ENCODE measurements at places on chromosomes 5 and 9.
A peak's percentile ranks its signal among the peaks of the same experiment; 100 is the strongest.

DNA sequence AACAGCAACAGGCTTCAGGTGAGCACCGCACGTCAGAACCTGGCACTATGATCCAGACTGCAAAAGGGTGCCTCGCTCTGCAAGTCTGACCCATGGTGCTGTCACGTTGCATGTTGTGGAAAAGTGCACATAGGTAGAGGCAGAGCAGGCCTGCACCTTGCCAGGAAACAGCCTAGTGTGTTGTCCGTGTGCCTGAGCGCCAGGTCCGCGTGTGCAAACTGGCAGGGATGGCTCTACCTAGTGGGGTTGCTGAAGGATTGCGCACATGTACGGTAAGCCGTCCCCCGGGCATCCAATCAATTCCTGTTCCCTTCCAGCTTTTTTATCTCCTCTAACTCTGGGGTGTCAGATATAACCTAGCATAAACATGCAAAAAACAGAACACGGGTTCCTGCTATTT lies 219.5 kb downstream of the NXNL2 start:
- no peak for DNase-seq

DNA sequence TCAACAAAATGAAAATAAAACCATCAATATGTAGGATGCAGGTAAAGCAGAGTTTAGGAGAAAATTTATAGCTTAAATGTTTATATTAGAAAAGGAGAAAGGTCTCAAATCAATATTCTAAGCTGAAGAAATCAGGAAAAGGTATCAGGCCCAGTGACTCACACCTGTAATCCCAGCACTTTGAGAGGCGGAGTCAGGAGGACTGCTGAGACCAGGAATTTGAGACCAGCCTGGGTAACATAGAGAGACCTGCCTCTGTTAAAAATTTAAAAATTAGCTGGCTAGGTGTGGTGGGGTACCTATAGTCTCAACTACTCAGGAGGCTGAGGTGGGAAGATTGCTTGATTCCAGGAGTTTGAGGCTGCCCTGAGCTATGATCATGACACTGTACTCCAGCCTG lies 32.2 kb downstream of the CCDC69 start:
- no peak for DNase-seq

DNA sequence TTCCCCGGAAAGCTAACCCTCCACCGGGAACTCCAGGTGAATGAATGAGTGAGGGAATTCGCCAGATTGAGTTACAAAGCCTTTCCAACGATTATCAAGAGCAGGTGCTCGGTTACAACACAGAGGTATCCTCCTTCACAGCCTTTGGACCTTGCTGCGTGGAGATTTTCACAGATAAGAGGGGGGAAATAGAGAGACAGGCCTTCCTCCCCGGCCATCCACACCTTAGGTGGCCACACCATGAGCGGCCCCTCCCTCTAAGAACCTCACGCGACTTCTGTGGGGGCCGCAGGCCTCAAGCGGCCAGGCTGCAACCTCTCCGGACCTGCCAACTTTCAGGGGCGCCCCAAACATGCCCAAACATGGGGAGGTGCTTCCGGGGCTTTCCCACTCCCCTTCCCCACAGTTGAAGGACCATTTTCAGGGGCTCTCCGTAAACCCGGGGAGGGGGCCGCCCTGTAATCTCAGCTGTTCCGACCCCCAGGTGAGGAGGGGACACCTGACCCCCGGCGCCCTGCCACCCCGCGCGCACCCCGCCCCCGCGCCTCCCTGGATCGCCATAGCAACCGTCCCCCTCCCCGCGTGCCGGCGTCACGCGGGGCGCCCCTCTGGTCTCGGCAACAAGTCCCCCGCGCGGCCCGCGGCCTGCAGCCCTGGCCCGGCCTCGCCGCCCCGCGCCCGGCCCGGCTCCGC lies 603 bp downstream of the DENND1A start:
- peak; percentile 59 for DNase-seq

GRCh38 chr5:149357370-149358293 lies at the start of gene PCYOX1L:
Gene PCYOX1L, plus strand, starts transcription at chr5:149358046. Its CDS starts 23 bp downstream, at chr5:149358069.
- peak; percentile 96 for DNase-seq

GRCh38 chr5:131163276-131164119 lies 1.6 kb downstream of the HINT1 start:
- DNase-seq: no peak

Measured in NCI-H146 (cell line).